ENCODE measurements at places on chromosomes 12 and 14. TPM values are rescaled to one million over a fixed set of nuclear protein-coding genes. Genes with fewer than 3 reads are reported as not detected.

PLEK2 gene
- total RNA-seq, result 0.40 TPM

LRP1-AS gene
- total RNA-seq, result not detected

GPR68 gene
- total RNA-seq, result 3.4 TPM

GRCh38 chr14:72256055-72256454, 323.8 kb downstream of the RGS6 start:
- no peak for DNase-seq

DNA sequence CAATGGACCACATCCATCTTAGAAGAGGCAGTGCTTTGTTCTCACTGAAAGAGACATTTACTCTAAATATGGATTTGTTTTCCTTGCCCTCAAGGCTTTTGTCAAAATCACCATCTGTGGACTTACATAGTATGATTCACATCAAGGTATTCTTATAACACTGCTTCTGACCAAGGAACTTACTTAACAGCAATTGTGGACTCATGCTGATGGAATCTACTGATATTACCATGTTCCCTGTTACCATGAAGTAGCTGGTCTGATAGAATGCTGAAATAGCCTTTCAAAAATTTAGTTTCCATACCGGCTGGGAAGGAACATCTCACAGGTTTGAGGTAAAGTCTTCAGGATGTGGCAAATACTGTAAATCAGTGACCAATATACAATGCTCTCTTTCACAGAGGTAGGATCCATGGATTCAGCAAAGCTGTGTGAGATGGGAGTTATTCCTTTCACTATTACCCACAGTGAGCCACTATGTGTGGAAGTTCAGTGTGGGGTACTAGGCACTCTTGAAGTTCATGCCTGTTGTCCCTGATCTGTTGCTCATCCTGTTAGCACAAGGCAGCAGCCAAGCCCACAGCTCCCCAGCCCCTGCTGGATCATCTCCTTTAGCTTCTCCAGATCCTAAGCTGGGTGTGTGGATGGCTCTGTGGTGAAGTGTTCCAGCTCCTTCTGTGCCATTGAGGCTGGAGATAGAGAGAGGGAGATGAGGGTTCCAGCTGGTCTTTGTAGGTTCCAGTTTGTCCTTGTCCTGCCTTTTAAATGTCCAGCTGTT, 126.4 kb downstream of the ATP23 start:
- DNase-seq, result no peak

DNA sequence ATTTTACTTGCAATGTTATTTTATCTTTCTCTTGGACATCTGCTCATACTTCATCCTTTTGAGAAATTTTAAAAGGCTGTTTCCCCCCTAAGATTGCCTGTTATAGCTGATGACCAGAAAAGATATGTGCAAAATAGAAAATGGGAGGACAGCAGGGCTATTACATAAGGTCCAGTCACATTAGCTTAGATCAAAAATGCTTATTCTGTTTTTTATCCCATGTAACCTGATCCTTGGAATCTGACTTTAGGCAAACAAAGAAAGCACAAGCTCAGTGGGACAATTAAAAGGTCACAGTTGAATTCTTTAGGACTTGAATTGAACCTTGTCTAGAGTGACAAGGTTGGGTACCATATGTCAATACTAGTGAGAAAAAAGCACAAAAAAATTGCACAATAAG, 65.1 kb upstream of the TRHDE start:
- DNase-seq, result no peak

HCAR3 gene
- 0.54 TPM for total RNA-seq

GRCh38 chr14:92323011-92323915, at the start of gene SLC24A4:
Gene SLC24A4, plus strand, starts transcription at chr14:92323165. Its CDS starts 666 bp downstream, at chr14:92323831.
- DNase-seq, result no peak

DNA sequence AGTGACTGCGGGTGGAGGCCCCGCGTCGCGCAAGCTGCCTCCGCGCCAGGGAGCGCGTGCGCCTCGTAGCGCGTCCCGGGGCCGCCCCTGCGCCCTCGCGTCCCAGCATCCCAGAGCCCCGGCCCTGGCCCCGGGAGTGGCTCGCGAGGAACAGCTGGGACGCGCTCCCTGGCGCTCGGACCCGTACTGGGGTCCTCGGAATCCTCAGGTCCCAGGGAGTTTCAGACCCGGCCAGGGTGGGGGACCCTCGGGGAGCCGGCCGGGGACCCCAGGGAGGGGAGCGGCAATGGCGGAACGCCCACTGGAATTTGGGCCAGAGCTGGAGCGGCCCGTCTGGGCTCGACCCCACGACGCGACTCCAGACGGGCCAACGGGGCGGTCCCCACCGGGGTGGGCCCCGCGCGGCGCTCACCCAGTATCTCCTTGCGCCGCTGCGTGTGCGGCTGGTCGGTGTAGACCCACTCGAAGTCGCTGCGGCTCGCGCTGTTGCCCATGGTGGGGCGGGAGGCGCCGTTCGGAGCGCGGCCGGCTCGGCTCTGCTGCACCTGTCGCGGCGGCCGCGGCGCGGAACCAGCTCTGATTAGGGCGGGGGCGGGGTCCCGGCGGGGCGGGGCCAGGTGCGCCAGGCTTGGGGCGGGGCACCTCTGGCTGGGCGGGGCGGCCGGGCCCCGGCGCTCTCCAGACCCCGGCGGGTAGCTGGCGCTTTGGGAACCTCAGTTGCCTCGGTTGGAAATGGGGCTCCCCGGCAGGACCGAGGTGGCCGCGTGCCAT, at the start of gene DEGS2:
Gene DEGS2, minus strand, starts transcription at position 552 of the 771 bp plus-strand sequence. Its CDS starts 58 bp downstream, at position 494.
- no peak for DNase-seq

PLCZ1 gene
- total RNA-seq, result not detected

DNA sequence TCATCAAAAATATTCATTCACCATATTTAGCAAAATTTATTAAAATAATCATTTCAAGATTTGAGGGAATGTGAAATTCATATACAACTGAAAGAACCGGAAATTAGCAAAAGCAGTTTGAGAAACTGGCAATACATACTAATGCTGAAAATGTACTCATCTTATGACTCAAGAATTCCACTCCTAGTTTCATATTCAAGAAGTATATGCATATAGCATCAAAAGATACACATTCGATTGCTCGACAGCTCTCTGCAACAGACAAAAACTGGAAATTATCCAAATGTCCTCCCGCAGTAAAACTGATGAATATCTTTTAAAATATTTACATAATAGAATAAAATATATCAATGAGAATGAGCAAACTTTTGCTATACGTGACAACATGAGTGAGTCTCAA, 189.2 kb upstream of the MGAT4C start:
- no peak for DNase-seq
